HAP-1 (cell line): ENCODE measurements at places on chromosomes 3 and 15.
A peak's percentile ranks its signal among the peaks of the same experiment; 100 is the strongest.

DNA sequence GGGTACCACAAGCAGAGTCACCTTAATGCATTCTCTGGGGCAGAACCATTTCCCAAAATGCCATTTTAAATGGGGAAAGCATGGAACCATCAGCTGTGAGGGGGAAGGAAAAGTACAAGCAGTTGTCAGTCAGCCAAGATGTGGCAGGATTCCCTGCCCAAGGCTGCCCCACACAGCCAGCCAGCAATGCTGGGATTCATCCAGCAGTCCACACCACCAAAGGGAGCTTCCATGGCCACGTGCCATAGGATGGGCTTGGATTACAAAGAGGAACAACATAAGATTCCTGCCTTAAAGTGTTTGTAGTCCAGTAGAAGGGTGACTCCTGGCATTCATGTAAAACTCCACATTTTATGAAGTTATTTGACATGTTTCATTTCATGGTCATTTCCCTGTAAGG is 233.3 kb downstream of the SHOX2 start:
- DNase-seq, result no peak

- no peak for DNase-seq
Measured at GRCh38 chr3:45644791-45645201, 44.4 kb upstream of the SACM1L start.

DNA sequence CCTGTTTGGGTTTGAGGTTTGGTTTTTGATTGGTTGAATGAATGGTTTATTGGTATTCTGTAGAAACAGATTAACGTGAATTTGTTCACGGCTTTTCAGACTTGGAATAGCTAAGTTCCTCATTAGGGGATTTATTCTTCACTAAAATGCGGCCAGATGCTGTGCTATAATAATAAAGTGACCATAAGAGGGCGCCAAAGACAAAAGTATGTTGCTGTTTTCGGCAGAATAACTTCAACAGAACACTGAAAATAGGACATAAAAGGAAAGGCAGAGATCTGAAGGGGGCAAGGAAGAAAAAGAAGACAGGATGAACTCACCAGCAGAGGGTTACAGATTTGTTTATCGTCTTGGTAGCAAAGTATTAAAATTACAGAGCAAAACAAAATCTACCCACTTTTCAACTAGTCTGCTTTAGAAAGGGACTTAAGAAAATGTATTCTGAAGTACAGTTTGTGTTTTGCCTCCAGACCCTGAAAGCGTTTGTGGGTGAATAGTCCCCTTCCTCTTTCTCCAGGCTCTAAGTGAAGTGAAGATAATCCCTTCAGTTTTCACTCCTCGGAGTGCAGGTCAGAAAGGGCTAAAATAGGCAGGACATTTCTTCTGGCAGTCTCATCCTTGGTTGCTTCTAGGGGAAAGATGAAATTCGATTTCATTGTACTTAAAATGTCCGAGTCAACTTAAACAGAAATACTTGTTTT is 147.6 kb downstream of the IL20RB start:
- peak; percentile 74 for DNase-seq

GRCh38 chr3:98778383-98778782 is 15.2 kb downstream of the ST3GAL6 start:
- DNase-seq, result no peak

DNA sequence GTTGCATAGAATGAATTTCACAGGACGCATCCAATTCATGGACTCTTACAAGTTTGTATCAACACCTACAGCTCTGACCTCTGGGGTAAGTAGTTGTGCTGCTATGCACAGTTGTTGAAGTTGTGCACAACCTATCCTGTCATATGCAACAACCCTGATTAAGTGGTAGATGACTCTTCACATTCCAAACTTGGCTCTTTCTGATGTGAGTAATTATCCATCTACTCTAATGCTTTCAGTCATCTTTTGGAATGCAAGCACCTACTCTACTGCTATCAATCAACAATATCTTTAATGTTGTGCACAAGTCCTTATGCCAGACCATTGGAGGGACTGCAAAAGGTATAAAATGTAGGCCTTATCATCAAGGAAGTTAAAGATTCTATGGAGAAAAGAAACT is 921.4 kb downstream of the MCTP2 start:
- DNase-seq, result no peak

DNA sequence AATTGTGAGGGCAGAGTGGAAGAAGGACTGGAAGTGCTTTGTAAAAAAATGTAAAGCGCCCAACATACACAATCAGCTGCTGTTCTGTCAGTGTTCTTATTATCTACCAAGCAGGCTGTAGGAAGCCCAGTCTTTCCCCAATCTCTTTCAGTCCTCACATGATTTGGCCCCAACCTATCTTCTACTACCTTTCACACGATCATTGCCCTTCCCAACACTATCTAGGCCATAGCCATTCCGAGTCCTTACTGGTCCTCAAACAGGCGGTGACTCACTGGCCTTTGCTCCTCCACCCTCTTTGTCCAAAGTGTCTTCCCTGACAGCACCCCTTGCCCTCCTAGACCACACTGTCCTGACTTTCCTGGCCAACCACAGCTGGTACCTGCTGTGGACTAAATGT is 861 bp upstream of the RFT1 start:
- DNase-seq, result no peak

- no peak for DNase-seq
Measured at GRCh38 chr3:102224171-102224570, 210.6 kb upstream of the ZPLD1 start.

DNA sequence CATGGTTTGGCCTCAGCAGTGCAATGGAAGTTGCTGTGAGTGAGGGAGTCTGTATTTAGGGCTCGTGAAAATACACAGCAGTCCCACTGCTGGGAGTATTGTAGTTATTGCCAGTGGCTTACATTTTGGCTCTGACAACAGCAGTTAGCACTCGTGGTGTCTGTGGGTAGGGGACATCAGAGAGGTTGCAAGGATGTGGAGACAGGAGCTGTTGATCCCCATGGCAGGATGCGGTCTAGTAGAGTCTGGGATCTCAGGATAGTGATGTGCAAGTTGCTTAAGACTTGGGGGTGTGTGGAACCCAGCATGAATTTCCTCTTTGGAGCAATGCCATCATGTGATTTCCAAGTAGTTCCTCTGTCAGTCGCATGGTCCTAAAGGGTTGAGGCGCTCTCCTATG is 59.9 kb downstream of the GALK2 start:
- DNase-seq, result no peak

DNA sequence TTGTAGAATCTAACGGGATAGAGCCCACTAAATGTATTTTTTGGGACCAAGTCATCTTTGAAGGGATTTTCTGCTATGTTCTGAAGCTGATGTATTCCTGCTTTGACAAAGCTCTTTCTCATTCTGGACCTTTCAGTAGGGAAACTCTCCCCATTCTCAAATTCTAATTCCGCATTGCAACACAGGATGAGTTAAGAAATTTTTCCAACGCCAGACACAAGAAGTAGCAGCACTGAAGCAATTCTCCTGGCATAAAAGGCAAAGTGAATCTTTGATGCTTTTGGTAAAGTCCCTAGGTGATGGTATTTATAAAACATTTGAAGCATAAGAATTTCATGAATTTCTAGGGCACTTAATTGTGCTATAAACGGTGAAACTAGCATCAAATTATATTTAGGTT is 76.8 kb downstream of the ZPLD1 start:
- no peak for DNase-seq

GRCh38 chr3:162295323-162295983 is 798.8 kb downstream of the OTOL1 start:
- DNase-seq, result no peak

GRCh38 chr3:112345681-112346080 is 12.7 kb downstream of the CD200 start:
- DNase-seq, result no peak

GRCh38 chr3:37986479-37987314 is 3.9 kb upstream of the VILL start:
- DNase-seq, result no peak

- DNase-seq, result no peak
Measured at GRCh38 chr3:186152361-186152798, 43.5 kb upstream of the ETV5 start.

- DNase-seq, result no peak
Measured at GRCh38 chr3:46456118-46456517, 8.6 kb downstream of the LTF start.

GRCh38 chr15:96851613-96852012 is 521.1 kb downstream of the NR2F2 start:
- DNase-seq, result no peak

- DNase-seq, result no peak
Measured at GRCh38 chr3:100274361-100274760, 13.6 kb downstream of the TBC1D23 start.
